ENCODE measurements at places on chromosomes 13 and 19.
A peak's percentile ranks its signal among the peaks of the same experiment; 100 is the strongest.

DNA sequence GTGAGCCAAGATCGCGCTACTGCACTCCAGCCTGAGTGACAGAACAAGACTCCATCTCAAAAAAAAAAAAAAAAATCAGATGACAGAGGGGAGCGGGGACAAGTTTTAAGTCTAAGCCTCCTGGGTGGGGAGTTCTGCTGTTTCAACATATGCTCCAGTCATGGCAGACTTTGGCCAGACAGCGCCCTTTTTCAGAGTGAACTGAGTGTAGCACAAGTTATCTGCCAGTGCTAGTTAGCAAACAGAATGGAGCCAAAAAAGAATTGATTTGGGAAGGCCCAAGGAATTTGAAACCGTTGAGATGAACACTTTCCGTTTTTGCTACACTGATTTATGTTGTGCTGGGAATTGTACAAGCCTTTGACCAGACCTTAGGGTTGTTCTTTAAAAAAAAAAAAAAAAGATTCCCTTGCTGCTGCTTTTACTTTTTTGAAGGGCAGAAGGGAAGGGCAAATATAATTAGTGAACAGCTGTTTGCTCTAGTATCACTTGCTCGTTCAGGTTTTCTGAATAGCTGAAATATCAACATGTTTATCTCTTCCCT is 5.7 kb downstream of the ACTN4 start:
- DNase-seq, result no peak

GRCh38 chr19:10368101-10368803 is 12.1 kb downstream of the TYK2 start:
- peak; percentile 21 for DNase-seq

DNA sequence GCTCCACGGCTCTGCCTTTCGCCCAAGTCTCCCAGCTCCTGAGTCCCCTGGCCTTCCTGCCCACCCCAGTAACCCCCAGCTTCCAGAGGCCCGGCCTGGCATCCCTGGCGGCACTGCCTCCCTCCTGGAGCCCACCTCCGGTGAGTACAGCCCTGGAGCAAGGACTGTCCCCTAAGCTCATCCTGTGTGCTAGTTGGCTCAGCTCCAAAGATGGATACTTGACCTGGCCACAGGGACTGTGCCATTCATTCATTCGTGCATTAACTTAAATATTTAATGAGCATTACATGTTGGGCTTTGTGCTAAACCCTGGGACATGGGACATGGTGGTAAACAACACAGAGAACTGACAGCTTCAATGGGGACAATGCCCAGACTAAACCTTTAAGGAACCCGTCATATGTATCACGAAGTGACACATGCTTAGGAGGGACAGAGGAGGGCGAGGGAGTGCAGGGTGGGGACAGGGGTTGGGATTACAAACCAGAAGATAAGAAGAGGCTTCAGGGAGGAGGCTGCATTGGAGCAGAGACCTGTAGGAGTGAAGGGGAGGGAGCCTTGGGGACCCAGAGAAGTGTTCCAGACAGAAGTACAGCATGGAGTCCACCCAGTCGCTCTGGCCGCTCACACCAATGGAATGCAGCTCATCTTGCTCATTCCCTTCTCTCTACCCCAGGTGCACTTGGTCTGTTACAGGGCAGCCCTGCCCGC is 6.9 kb upstream of the OVOL3 start:
- DNase-seq, result peak; percentile 42

DNA sequence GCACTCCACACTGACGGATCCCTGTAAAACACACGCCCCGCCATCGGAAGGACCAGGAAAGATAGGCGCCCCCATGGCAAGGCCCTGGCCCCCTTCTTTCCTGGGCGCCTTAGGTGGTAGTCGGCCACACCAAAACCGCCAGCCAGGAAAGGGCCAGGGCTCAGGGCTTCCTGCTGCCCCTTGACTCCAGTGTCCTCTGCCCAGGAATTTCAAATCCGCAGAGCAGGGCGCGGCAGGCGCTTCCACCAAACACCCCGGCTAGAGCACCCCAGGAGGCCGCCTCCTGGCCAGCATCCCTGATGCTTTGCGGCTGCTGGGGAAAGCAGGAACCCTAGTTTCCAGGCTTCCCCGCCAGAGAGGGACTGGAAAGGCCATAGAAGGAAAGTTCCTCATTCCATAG is 57.5 kb downstream of the ZNF726 start:
- no peak for DNase-seq

GRCh38 chr19:4506449-4507149 is 11.7 kb downstream of the PLIN4 start:
- DNase-seq, result peak; percentile 80

GRCh38 chr19:21587549-21587948 is 82.1 kb downstream of the ZNF429 start:
- DNase-seq, result no peak

DNA sequence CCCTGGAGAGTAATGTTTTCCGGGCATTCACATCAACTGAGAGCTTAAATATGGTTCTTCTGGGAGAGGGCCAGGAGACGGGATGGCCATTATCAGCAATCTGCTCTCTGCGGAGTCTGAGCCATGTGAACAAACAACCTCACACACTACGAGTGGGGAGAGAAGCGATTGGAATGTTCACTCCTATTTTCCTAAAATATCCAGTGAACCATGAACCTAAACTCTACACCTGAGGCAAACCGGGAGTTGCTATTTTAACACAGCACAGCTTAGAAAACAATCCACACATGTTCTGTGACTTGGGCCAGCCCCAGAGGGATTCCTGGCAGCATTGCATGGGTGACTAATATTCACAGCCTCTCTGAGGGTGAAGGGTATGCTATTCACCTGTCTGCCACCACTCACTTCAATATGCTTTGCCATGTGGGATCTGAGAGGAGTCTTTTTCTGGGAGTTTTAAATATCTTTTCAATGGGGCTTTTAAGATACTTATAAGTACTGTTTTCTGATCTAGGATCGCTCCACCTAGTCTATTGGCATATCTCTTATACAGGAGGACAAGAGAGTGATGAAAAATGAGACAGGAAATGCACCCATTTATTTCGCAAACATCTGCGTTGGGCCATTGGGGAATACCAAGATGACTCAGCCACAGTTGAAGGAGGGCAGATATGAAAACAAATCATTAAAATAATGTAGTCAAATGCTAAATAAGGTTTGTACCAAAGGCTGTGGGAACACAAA is 72.6 kb upstream of the SERP2 start:
- peak; percentile 88 for DNase-seq

- no peak for DNase-seq
Measured at GRCh38 chr19:35098413-35099049, 17.1 kb upstream of the FXYD3 start.

DNA sequence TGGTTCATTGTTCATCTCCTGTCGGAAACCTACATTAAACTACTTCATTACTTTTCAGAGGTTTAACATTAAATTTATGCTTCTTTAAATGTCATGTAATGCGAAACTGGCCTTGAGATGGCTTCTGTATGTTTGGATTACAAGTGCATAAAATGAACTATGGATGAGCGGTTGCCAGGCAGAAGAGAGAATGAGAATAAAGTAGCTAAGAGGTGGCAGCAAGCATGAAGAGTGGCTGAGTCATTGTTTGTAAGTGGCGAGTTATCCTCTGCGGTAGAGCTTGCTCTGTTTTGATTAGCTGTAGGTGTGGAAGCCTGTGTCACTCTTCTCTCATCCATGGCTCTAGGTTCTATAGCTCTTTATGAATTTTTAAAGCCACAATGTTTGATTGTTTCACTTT is 1139.6 kb upstream of the PCDH9 start:
- DNase-seq, result peak; percentile 79

DNA sequence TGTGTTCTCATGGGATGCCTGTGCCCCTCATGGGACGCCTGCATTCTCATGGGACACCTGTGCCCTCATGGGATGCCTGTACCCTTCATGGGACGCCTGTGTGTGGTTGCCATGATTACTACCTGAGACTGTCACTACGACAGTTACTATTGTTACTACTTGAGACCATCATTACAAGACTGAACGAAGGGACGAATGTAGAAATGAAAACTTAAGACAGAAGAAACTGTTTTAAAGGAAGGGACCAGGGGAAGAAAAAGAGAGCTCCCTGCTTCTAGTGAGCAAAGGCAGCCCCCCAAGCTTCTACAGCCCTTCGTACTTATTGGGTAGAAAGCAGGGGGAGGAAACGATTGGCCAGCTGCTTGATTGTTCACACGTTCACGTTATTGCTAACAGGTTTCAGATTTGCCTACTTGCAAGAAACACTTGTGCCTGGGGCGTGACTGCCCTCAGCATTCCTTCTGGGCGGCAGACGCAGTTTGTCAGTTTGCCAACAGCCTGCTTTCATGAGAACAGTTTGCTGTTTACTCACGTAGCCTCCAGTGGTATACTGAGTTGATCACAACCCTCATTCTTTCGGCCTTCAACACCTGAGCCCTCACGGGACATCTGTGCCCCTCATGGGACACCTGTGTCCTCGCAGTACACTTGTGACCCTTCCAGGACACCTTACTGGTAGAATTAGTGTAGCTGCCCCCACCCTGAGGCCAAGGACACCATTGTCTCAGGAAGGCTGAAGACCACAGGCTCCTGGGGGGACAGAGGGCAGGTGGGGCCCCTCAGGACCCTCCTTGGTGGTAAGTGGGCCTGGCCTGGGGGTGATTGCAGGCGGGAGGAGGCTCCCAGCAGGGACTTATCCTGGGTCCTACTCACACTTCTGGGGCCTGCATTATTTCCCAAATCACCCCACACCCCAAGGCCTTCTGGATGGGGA is 2.5 kb upstream of the S1PR4 start:
- peak; percentile 92 for DNase-seq

GRCh38 chr19:17737690-17738153 is 13.6 kb upstream of the FCHO1 start:
- DNase-seq, result peak; percentile 37

- no peak for DNase-seq
Measured at GRCh38 chr13:48000559-48001113, 437 bp downstream of the SUCLA2 start.

GRCh38 chr19:52296400-52296772 is 583 bp upstream of the ZNF480 start:
- DNase-seq, result no peak

GRCh38 chr13:37067874-37068273 is 8.4 kb upstream of the SUPT20H start:
- no peak for DNase-seq

DNA sequence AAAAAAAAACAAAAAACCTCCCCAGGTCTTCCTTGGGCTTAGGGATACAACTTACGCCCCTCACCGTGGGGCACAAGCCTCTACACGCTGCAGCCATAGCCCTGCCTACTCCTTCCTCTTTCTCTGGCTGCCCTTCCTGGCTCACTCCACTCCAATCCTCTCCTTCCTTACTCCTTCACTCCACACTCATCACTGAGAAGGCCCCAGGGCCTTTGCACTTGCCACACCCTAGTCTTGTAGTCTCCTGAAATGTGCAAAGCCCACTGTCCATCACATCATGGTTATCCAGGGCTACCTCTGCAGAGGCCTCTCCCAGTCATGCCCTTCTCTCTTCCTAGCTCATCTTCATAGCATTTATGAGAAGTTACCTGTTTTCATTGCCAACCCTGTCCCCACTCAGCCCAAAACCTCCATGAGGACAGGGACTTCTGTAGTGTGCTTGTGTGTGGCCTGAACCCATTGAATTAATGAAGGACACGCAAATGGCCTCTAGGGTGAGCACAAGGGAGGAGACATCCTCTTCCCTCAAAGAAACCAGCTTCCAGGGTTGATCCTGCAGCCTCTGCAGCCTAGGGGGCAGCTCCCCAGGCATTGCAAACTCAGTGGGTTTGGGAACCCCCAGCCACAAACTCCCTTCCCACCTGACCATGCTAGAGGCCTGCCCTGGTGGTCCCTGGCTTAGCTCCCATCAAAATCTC is 7.9 kb upstream of the HSH2D start:
- no peak for DNase-seq

- DNase-seq, result no peak
Measured at GRCh38 chr13:54210397-54211049, 1181.9 kb downstream of the OLFM4 start.

DNA sequence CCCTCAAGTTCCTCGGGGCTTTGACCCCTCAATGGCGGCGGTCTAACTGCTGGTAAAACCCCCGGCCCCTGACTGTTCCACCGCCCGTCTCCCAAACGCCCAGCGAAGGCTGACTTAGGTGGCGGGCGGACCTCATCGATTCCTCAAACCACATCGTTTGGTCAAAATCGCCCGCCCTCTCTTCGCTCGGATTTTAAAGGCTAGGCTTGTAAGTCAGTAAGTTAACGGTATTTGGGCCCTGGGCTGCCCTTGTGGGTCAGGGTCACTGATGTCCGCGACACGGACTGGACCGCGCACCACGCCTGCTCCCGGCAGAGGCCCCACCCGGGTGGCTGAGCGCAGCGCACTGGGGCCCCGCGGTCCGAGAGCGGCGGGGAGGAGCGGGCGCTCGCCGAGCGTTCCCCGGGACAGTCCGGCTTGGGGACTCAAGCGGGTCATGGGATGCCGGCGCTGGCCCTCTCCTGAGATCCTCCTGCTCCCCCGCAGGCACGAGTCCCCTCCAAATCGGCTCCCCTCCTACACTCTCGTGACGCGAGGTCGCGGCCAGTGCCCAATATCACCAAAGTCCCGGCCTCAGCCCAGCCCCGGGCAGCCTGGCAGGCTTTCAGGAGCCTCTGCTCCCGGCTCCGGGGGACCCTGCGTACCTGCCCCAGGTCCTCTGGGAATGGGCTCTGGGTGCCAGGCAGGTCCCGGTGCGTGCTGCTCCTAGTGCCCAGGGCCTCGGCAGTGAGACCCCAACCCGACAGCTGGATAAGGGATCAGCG is 1.0 kb downstream of the FLT1 start:
- DNase-seq, result no peak

- no peak for DNase-seq
Measured at GRCh38 chr13:45374917-45375316, 33.9 kb upstream of the TPT1 start.

GRCh38 chr13:22162889-22163288 is 492.0 kb downstream of the FGF9 start:
- no peak for DNase-seq
